ENCODE measurements at places on chromosomes 2 and 18.

DNA sequence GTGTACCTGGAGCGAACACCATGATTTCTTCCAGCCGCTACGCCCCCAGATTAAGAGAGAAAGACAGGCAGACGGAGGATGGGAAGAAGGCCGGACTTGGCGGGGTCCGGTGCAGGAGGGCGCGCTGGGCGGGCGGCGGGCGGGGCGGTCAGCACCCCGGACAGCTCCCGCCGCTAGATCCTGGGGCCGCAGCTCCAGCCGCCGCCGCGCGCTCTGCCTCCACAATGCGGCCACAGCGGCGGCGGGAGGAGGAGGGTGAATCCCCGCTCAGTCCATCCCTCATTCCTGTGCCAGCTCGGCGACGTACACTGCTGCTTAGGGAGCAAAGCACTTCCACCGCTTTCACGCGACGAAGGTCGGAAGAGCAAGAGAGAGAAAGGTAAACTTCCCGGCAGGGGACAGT, at the start of gene AKAIN1:
AKAIN1 (minus strand) TSS at position 226 of the 403 bp plus-strand sequence; CDS start at position 22, 204 bp downstream.
- DNase-seq, result no peak

- DNase-seq, result no peak
Observed at GRCh38 chr2:34985474-34985873, 1370.1 kb upstream of the CRIM1 start.

- no peak for DNase-seq
Observed at GRCh38 chr18:57748770-57749603, 54.1 kb downstream of the ATP8B1 start.

DNA sequence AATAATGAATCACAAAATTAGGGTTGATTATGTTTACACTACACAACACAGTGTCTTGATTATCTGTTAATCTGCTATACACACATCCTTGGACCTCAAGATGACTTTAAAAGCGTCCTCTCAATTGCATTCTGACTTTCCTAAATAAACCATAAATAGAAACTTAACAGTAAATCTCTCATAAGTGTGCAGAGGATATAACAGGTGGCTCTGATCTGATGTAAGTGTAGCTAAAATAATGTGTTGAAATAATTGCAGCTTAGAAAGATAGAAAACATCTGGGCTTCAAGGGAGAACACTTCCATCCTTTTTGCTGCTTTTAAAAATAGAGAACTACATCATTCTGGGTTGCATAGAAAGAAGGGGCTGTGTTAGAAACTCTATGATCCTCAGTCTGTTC, 78.4 kb upstream of the EFEMP1 start:
- no peak for DNase-seq

GRCh38 chr18:31965316-31965970, 22.5 kb upstream of the TRAPPC8 start:
- no peak for DNase-seq

- DNase-seq, result no peak
Observed at GRCh38 chr2:133498662-133499585, 69.3 kb downstream of the NCKAP5 start.

DNA sequence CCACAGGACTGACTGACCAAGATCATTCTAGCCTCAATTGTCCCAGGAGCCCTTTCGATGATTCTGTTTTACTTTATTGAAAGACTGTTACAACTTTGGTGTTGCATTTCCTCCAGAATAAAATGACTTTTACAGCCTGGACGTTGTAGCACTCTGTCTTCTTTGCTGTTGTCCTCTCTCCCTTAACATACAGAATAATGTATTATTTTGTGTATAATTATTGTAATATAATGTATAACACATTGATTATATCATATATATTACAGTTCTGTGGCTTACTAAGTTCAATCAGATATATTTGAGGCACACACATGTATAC, 380 bp upstream of the FANCL start:
- no peak for DNase-seq

DNA sequence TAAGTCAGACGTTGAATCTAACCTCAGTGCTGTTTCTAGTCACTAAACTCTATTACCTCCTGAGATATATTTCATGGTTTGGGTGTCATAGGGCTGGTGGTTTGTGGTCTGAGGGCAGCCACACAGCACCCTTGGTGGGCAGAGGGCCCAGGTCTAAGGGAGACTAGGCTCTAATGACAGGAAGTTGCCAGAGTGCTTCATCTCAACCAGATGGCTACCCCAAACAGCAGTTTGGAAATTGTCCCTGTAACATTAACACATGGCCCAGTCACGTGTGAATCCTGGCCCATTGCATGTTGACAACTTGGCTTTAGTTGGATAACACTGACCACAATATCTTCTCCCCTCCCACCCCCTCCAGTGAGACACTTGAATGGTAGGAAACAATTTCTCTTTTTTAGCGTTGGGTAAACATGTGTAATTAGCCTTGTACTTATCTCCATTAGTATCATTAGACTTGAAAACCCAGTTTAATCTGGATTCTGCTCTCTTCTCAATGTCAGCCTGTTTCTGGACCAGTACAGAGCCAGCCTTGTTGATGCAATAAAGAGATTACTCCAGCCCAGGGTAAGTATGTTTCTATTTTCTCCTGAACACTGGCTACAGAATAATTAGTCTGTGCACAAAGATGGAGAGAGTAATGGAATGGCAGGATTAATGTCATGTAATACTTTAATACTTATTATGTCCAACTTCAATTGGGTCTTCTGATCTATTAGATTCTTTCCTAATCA, 187.8 kb upstream of the SIX3 start:
- no peak for DNase-seq

GRCh38 chr2:51103205-51103604, 71.3 kb upstream of the NRXN1 start:
- no peak for DNase-seq

DNA sequence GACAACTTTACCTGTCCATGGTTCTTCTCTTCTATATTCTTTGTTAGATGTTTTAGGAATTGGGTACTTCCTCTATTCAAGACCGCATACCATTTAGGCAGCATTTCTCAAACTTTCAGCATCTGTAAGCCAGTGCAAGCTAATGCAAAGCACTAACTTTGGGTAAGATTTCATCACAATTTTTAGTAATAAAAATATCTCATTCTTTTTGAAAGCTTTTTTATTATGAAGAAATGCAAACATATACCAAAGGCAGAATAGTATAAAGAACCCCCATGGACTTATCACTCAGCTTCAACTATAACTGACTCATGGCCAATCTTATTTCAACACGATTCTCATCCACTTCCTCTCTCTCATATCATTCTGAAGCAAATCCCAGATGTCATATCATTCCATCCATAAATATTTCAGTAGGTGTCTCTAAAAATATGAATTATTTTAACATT, 32.9 kb downstream of the INO80C start:
- no peak for DNase-seq

DNA sequence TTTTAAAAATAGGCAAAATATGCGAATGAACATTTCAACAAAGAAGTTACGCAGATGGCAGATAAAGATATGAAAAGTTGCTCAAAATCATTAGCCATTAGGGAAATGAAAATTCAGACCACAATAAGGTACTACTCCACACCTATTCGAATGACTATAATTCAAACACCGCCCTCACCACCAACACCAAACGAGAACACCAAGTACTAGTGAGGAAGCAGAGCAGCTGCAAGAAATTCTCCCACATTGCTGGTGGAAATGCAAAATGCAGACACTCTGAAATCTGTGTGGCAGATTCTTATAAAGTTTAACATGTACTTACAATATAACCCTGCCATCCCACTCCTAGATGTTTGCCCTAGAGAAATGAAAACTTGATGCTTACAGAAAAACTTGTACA, 17.3 kb upstream of the PRKCE start:
- DNase-seq, result no peak
